ENCODE measurements at places on chromosomes 2 and 18. TPM values are rescaled to one million over a fixed set of nuclear protein-coding genes. Genes with fewer than 3 reads are reported as not detected.

Gene RNPEPL1
- 3.9 TPM for total RNA-seq

Gene TMEM37
- total RNA-seq = under 0.01 TPM

Gene ZNF142
- total RNA-seq = 3.3 TPM

Gene NMUR1
- total RNA-seq = not detected

Gene POU3F3
- total RNA-seq = not detected

Gene DCAF17
- 13.1 TPM for total RNA-seq

Gene ERBB4
- not detected for total RNA-seq

Gene PSD4
- total RNA-seq = 0.36 TPM

Gene FOSL2
- 31.4 TPM for total RNA-seq

DNA sequence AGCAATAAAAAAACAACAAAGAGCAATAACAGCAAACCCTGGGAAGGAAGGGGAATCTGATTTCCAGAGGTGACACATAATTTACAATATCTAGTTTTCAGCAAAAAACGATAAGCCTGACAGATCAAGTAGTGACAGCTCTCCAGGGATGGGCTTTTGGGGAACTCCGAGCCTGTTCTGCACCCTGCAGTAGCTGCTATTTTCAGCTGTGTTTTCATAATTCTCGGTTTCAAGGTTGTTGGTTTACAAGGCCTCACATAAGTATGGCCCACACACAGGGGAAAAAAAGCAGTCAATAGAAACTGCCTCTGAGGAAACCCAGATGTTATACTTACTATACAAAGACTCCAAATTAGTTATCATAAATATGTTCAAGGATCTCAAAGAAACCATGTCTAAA, 67.7 kb upstream of the CTLA4 start:
- DNase-seq = no peak
- H3K27ac ChIP-seq = no peak overlapping the region
- H3K27me3 ChIP-seq = no peaks in the 10 kb centered on the region
- no peak overlapping the region for H3K4me3 ChIP-seq
- peaks cover 14% of the 10 kb centered on the region for H3K4me1 ChIP-seq
- no peaks in the 10 kb centered on the region for H3K36me3 ChIP-seq

- no peak for DNase-seq
- H3K27me3 ChIP-seq = peaks cover 43% of the 10 kb centered on the region
- no peaks in the 10 kb centered on the region for H3K4me1 ChIP-seq
These were observed 80.6 kb downstream of the ACOXL start for GRCh38 chr2:110812726-110813645.

DNA sequence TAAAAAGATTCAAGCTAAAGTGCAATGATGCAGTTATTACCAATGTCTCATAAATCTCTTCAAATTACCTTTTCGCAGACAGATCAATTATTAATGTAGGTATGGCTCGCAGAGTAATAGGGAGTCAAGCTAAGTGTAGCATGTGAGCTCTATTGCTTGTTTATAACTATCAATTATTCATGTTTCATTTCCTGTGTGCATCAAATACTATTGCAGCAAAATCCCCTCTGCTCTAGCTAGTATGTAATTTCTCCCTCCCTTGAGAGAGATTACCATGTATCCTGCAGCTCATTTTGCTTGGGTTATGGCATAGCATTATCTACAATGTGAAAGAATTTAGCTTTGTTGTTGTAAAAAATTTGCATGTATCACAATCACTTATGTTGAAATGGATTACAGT, 65.6 kb upstream of the SCN1A start:
- no peak for DNase-seq
- H3K4me1 ChIP-seq = no peaks in the 10 kb centered on the region
- no peaks in the 10 kb centered on the region for H3K27me3 ChIP-seq
- no peak overlapping the region for H3K4me3 ChIP-seq
- no peaks in the 10 kb centered on the region for H3K36me3 ChIP-seq
- no peak overlapping the region for H3K27ac ChIP-seq

DNA sequence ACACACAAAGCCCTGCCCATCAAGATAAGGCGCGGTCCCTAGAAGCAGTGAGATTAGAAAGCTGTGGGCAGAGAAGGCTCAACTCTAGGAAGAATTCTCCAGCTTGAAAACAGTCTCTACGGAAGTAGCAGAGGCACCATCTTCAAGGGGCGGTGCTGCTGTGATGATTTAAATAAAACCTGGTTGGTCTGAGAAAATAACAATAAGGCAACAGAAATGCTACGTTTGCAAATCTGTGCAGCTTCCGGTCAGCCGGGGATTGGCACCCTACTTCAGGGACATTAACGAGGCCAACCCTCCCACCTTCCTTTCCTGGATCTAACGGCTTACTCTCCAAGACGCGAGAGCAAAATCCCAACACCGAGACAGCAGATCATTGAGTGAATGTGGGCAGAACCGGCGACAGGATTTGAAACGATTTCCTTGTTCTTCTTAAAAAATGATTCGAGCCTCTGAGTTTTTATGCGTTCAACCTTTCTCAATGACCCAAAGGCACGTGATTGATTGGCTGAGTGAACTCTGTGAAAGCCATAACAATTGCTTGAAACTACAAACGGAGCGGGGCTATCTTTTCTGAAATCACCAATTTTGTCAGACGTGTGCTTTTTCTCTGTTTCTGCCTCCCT, 93.7 kb upstream of the ZNF516 start:
- no peak for DNase-seq
- peak overlapping the region; percentile 18 for H3K4me3 ChIP-seq
- H3K36me3 ChIP-seq = no peaks in the 10 kb centered on the region

GRCh38 chr2:231905026-231905425, 21.2 kb downstream of the NPPC start:
- H3K27me3 ChIP-seq = peaks cover 14% of the 10 kb centered on the region
- no peak overlapping the region for H3K27ac ChIP-seq
- H3K36me3 ChIP-seq = no peaks in the 10 kb centered on the region
- no peak for DNase-seq
- no peaks in the 10 kb centered on the region for H3K4me1 ChIP-seq

DNA sequence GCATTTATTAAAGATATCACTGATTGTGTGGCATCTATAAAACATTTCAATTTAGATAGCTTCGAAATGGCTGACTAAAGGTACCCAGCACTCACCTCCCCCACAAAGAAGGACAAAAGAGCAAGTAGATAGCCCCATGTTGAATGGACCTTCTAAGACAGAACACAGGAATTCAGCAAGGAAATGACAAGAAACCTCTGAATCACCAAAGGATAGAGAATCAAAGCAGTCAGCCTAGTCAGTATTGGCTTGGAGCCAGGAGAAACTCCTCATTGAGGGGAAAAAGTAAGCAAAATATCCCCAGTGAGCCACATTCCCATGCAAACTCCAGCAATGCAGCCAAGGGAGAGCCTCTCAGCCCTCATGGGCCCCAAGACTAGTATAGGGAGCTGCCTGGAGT, 113.7 kb downstream of the BARD1 start:
- DNase-seq = peak; percentile 42
- no peak overlapping the region for H3K4me3 ChIP-seq
- no peaks in the 10 kb centered on the region for H3K4me1 ChIP-seq
- H3K36me3 ChIP-seq = no peaks in the 10 kb centered on the region
- H3K27me3 ChIP-seq = no peaks in the 10 kb centered on the region
- no peak overlapping the region for H3K27ac ChIP-seq

DNA sequence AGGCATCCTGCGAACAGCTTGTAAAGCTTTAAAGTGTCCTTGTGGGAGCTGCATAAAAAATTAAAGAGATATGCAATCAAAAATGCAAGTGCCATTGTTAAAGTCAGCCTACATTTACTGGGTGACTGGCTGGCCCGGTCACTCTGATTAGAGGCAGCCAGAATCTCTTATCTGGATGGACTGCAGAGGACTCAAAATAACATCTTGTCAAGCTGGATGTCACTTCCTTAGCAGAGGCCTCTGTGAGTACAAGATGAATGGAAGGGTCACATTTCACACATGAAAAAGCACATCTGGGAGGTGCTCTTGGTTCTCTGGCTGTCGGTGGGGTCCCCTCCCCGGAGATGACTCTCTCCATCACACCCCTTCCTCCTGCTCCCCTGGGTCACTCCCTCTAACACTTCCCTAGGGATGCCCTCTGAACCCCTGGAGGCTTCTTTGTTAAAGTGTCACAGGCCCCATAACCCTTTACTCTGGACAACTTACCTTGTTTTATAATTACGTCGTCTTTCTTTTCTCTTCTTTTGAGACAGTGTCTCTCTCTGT, 122.1 kb downstream of the SH3BP4 start:
- DNase-seq = no peak
- H3K36me3 ChIP-seq = no peaks in the 10 kb centered on the region
- no peaks in the 10 kb centered on the region for H3K27me3 ChIP-seq
- no peak overlapping the region for H3K4me3 ChIP-seq
- no peak overlapping the region for H3K27ac ChIP-seq

GRCh38 chr2:68837861-68838341, 33.3 kb downstream of the BMP10 start:
- H3K27me3 ChIP-seq = no peaks in the 10 kb centered on the region
- H3K27ac ChIP-seq = no peak overlapping the region
- H3K4me1 ChIP-seq = no peaks in the 10 kb centered on the region

GRCh38 chr2:229339618-229340017, 68.5 kb upstream of the PID1 start:
- no peaks in the 10 kb centered on the region for H3K27me3 ChIP-seq
- H3K36me3 ChIP-seq = no peaks in the 10 kb centered on the region
- no peaks in the 10 kb centered on the region for H3K4me1 ChIP-seq

GRCh38 chr2:240631548-240632305, 6.4 kb downstream of the GPR35 start:
- peaks cover 12% of the 10 kb centered on the region for H3K27me3 ChIP-seq
- H3K4me3 ChIP-seq = no peak overlapping the region

- H3K36me3 ChIP-seq = no peaks in the 10 kb centered on the region
- H3K27ac ChIP-seq = no peak within 1 kb of the TSS
- no peaks in the 10 kb centered on the region for H3K4me1 ChIP-seq
- H3K4me3 ChIP-seq = no peak within 1 kb of the TSS
These were observed at the start of gene ARHGEF4 for GRCh38 chr2:130836501-130837174. ARHGEF4 (plus strand) TSS chr2:130836914; CDS start chr2:130836954, 40 bp downstream.

DNA sequence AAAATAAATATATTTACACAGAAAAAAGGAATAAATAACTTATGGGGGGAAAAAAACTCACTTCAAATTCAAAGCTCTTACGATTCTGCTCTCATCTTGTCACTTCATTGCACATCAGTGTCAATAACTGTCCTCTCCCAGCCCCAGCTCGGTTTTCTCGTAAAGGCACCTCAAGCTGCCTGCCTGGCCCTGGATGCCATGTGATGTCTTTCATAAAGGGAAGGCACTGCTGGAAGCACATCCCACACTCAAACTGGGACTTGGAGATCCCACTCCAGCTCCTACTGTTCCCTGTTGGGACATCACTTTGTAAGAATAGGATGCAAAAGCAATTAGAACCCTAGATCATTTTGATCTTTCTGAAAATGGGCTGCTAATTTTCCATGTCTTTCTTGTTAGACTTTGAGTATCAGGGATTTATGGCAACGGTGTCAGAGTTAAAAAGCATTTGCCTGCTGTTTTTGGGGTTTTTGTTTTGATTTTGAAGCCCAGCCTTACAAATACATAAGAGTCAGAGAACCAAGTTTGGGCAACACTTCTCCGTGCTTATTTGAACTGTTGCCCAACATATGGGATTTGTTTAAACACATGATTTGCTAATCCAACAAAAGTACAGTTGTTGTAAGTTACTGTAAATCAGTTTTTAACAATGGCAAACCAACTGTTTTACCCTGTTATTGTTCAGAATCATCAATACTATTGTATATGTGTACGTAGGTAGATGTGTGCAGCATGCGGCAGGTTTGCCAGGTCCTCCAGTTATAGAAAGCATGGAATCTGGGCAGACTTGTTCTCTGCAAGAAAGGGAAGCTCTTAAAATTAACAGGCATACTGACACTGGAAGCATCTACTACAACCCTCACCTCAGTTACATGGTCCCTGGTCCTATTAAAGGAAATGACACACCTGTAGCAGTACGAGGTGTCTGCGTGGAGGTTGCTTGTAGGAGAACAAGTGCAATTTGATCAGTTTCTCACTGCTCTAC, 20.6 kb downstream of the SERTAD2 start:
- H3K27me3 ChIP-seq = no peaks in the 10 kb centered on the region
- H3K27ac ChIP-seq = peak overlapping the region; percentile 99
- peak; percentile 76 for DNase-seq
- H3K4me1 ChIP-seq = peaks cover 10% of the 10 kb centered on the region

DNA sequence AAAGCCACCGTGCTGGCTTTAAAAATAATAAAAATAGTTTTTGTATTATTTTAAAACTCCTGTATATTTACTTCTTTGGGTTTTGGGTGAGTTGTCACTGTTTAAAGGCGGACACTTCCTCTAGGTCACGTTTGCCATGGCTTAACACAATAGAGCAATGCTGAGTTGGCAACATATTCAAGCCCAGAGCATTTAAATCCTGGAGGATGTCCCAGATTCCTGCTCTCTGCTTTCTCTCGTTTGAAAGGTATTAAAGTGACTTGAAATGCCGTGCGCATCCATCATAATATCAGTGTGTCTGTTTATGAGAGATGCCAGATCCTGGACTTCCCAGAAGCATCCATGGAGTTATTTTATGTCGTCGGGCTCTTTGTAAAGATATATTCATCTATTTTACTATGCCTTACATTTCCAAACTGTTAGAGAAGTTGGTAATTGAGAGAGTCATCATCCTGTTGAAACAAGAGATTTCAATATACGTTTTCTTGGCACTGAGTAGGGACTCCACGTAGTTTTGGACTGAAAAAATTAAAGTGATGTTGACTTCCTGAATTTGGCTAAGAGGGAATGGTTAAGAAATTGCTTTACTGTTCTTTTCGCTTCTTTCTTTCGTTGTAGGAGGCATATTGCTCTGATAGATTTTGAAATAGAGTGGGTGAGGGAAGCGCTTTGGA, 150.6 kb downstream of the ZNF236 start:
- no peak for DNase-seq
- H3K4me1 ChIP-seq = no peaks in the 10 kb centered on the region
- H3K27ac ChIP-seq = no peak overlapping the region
- H3K36me3 ChIP-seq = peaks cover 3% of the 10 kb centered on the region

GRCh38 chr2:100857915-100858314, 38.0 kb downstream of the NPAS2 start:
- no peaks in the 10 kb centered on the region for H3K27me3 ChIP-seq
- H3K36me3 ChIP-seq = no peaks in the 10 kb centered on the region
- peak; percentile 95 for DNase-seq
- no peak overlapping the region for H3K4me3 ChIP-seq
- peaks cover 14% of the 10 kb centered on the region for H3K4me1 ChIP-seq
- peak overlapping the region; percentile 88 for H3K27ac ChIP-seq

All from IMR-90 (cell line).